ENCODE measurements at places on chromosomes 4 and X.

DNA sequence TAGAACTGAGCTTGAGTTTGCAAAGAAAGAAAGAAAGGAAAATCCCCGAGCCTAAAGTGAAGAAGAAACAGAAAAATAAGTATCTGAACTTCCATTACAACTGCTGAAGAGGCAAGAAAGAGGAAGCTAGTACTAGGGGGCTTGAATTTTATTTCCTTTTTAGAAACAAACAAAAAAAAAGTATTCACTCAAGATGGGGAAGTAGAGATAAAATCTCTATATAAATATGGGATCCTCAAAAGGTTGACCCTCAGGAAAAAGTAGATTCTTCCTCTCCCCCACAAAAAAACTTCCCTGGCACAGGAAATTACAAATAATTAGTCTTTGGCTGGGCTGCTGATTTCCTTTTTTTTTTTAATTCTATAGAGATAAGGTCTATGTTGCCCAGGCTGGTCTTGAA, 16.0 kb downstream of the LRBA start:
- no peak for DNase-seq

- DNase-seq, result no peak
Measured at GRCh38 chr4:132498215-132498614, 650.9 kb upstream of the PCDH10 start.

- DNase-seq, result no peak
Measured at GRCh38 chr4:38162240-38162784, 202.1 kb downstream of the PTTG2 start.

GRCh38 chr4:108881190-108881589, 118.3 kb upstream of the ETNPPL start:
- no peak for DNase-seq

- DNase-seq, result no peak
Measured at GRCh38 chr4:175470131-175470530, 341.9 kb downstream of the GPM6A start.

DNA sequence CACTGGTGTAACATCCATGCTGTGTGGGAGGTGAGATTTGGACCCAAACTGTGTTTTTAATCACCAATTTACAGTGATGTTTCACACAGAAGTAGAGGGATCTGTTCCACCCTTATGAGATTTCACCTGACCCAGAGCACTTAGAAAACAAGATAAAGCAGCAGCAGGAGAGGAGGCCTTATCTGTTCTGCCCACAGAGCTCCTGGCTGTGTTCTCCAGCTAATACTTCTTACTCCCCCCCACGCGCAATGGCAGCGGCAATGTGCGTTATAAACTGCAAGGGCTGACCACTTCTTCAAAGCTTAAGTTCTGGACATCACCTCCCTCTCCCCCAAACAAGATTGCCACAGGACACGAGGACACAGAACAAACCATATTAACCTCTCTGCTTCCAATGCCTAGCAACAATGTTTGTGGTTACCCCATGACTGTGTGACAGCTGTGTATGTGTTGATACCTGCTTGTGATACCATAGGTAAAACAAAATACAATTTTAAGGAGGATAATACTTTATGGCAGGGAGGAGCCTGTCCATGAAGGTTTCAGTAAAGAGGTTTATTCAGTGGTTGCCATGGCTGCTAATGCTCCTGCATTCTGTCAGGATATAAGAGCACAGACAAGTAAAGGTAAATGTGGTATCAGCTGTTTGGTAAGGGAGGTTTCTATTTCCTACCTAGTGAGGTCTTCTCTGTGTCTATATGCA, 210.0 kb downstream of the SOWAHB start:
- no peak for DNase-seq

GRCh38 chr4:47410271-47410670, 53.2 kb downstream of the COMMD8 start:
- no peak for DNase-seq

- DNase-seq, result no peak
Measured at GRCh38 chrX:124863303-124863702, 456.4 kb upstream of the TEX13C start.

- no peak for DNase-seq
Measured at GRCh38 chrX:2159861-2160260, 340.9 kb downstream of the DHRSX start.

GRCh38 chr4:148982200-148982599, 540.0 kb upstream of the NR3C2 start:
- no peak for DNase-seq

DNA sequence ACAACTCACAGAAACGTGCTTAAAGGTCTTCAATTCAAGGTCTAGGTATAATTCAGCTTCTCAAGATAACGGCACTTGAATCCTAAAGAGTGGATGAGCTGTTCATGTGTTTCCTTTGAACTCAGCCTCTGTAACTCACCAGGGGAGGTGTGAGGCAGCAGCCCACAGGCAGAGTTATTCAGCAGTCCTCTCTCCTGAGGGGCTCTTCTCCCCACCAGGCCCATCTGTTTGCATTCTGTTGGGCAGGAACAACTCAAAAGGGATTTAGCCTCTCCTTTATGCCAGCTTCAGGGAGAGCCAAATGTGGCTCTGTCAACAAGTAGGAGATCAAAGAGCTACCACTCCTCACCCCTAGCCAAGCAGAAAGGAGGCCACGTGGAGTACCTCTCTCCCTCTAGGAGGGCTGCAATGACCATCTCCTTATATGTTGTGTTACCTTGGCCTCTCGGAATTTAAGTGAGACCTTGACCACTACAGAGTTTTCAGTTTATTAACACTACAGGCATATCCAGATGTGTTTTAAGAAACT, 151.2 kb downstream of the SPATA18 start:
- DNase-seq, result no peak

DNA sequence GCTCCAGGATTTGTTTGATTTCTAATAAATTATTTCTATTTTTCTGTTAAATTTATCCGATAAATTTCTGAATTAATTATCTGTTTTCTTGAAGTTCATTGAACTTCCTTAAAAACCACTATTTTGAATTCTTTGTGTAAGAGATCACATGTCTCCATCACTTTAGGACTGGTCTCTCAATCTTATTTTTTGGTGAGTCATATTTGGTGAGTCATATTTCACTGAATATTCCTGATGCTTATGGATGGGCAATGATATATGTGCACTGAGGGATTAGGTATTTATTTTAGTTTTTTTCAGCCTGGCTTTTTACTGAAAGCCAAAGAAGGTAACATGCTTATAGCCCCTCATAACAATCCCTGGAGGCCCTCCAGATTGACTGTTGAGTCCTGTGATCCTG, 48.5 kb upstream of the IL15 start:
- no peak for DNase-seq

DNA sequence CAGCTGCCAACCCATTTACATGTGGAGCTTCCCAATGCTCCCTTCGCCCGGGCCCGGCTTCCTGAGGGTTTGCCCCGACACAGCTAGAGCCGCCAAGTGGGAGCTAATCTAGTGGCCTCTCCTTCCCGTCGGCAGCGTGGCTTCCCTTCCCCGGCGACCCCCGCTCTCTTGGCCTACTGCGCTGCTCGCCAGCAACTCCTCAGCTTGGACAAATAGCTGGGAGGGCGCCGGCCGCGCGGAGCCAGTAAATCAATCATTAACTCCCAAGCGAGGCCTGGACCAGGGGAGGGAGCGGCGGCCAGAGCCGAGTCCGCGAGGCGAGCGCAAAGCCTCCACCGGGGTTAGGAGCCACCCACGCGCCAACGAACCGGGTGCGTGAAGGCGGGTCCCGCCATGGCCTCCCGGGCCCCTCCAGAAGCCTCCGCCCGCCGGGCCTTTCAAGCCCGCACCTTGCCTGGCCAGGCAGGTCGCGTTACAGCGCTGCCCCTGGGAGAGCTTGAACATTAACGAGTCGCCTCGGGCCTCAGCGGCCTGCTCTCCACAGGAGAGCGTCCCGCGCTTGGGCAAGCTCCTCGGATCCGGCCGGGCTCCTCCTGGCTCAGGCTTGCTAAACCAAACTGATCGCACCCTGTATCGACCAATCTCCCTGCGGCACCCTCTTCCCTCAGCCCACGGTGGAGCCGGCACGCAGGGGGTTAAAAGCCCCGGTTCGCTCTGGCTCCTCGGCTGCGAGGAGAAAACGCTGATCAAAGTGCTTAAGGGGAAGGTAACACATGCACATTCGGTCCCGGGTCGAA, 10.6 kb upstream of the BCOR start:
- DNase-seq, result no peak

DNA sequence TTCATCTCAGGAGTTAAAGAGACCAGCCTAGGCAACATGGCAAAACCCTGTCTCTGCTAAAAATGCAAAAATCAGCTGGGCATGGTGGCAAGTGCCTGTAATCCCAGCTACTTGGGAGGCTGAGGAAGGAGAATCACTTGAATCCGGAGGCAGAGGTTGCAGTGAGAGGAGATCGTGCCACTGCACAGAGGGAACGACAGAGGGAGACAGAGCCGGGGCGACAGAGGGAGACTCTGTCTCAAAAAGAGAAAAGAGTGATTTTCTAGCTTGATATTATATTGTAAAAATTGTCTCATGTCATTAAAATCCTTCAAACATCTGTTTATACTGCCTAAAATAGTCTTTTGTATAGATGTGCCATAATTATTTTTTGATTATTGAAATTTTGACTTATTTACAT, 225.4 kb upstream of the AGA start:
- DNase-seq, result no peak

GRCh38 chr4:84737656-84738055, 154.7 kb downstream of the CDS1 start:
- no peak for DNase-seq

- no peak for DNase-seq
Measured at GRCh38 chrX:7062276-7062675, 85.2 kb upstream of the STS start.

- DNase-seq, result no peak
Measured at GRCh38 chr4:184032091-184032490, 127.0 kb downstream of the STOX2 start.

- no peak for DNase-seq
Measured at GRCh38 chr4:189098932-189099696, 841.6 kb upstream of the FRG1 start.

GRCh38 chr4:57116245-57116644, 6.1 kb upstream of the IGFBP7 start:
- no peak for DNase-seq

- no peak for DNase-seq
Measured at GRCh38 chrX:72394518-72395170, 88.9 kb upstream of the CITED1 start.

DNA sequence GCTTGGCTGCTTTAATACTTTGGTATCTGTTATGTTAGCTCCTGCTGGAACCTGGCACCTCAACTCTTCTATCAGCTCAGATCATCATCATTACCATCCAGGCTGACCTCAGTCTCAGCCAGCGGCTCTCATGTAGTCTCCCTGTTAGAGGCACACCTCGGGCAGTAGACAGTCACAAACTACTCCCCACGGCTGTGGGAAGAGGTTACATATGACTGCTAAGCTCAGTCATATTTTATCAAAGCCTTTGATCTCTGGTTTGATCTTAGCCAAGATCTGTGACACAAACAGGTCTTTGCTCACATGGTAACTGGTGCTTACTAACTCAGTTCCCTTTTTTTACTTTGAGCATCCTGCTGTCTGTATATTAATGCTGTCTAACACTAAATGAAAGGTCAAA, 384.9 kb downstream of the CENPC start:
- DNase-seq, result no peak

- no peak for DNase-seq
Measured at GRCh38 chr4:104905546-104905945, 241.1 kb upstream of the TET2 start.

DNA sequence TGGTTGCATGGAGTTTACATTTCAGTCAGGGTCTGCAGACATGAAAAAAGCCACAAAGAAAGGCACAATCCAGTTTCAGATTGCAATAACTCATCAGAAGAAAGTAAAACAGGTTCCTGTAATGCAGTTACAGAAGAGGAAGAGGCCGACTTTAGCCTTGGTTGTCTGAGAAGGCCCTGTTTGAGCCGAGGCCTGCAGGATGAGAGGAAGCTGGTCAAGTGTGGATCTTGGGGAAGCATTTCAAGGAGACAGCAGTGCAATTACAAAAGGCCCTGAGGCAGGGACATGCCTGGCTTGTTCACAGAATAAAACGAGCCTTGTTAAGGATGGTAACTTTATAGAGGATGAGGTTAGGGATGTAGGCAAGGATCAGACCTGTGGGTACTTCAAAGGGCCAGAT, 62.4 kb downstream of the AFF2 start:
- no peak for DNase-seq

GRCh38 chrX:100830143-100830542, 10.0 kb downstream of the CSTF2 start:
- DNase-seq, result no peak

- no peak for DNase-seq
Measured at GRCh38 chrX:143768976-143769375, 48.4 kb upstream of the SPANXN2 start.

- no peak for DNase-seq
Measured at GRCh38 chr4:51859476-51860031, 16.6 kb downstream of the DCUN1D4 start.

DNA sequence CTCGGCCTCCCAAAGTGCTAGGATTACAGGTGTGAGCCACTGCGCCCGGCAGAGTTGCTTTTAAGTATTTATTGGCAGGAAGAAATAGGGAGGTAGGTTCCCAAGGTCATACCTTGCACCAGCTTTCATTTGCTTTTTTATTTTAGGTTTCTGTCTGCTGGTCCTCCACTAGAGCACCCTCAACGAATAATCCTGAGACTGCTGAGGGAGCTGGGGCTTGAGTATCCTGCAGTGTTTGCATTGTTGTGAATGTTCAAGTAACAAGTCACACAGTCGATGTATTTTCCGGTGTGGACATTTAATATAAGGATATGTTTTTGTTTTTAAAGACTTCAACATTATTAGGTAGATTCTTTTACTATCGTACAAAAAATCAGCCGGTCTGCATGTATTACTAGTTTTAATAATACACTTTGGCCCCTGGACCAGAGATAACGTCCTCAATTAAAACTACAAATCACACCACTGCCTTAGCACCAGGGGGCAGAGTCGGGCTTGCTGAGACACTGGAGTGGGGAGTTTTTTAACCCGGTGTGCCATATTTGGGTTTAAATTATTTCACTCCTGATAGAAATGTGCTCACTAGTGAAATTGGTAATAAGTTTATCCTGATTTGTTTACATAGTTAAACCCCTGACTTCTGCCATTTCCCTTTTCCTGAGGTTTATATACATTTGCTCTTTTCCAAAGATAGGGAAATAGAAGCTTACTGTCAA, 11.6 kb downstream of the SMIM20 start:
- peak; percentile 36 for DNase-seq

DNA sequence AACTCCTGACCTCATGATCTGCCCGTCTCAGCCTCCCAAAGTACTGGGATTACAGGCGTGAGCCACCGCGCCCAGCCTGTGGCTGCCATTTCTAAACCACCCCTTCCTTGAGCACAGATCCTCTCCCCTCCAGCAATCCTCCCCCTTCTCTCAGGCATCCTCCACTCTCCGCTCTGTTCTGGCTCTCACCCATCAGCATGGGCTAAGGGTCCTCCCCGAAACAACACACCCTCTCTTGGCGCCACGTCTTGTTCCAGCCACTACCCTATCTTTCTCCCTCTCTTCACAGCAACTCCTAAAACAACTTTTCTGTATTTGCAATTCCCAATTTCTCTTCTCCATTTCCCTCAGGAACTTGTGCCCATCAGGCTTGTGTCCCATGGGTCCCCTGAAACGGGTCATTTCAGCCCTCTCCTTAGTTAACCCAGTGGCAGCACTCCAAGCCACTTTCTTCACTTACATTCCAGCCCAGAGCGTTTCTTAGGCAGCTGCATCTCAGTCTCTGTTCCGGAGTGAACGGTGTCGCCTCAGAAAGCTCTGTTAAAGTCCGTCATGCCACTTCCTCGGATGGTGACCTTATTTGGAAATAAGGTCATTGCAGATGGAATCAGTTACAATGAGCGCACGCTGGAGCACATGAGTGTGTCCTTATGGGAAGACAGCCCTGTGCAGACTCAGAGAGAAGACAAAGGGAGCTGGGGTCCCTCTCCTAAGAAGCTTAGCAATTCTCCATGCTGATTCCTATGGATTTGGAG, 28.3 kb upstream of the CLDN24 start:
- DNase-seq, result no peak

GRCh38 chr4:53376900-53377299, 541 bp upstream of the FIP1L1 start:
- DNase-seq, result no peak

All from activated T-cell treated with anti-CD3 and anti-CD28 coated beads for 48 hours (primary cell).